Activated T-cell treated with anti-CD3 and anti-CD28 coated beads for 4 hours (primary cell): ENCODE measurements at places on chromosomes 1 and 21.

GRCh38 chr1:116168277-116169032, 57.3 kb downstream of the MAB21L3 start:
- peak; percentile 79 for DNase-seq

GRCh38 chr1:30744060-30744756, 13.4 kb downstream of the LAPTM5 start:
- DNase-seq: no peak

DNA sequence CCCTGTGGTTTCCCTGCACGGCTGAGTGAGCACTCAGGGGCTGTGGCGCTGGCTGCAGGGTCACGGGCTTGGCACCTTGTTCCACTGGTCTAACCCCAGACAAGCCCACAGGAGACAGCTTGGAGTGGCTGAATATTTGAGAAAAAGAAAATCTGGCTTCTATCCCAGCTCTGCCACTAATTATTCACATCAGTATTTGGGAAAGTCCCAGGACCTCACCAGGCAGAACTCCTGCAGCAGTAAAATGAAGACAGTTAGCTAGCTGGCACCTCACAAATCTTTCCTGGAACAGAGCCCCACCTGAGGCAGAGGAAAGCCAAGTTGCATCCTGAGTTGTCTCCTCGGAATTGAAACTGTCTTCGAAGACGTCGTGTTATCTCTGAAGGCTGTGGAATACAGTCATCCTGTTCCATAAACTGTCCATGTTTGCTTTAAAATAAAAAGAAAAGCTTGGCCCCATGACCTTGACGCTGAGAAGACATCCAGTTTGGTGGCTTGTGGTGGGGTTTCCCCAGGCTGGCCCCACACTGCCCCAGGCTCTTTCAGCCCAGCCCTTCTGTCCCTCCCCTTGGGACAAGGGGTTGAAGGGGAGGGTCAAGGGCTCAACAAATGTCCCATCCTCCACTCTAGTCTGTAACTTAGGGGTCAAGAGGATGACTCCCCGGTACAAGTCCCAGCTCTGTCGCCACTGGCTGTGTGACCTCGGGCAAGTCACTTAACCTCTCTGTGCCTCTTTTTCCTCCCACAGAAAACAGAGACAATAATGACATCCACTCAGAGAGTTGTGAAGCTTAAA, 93.8 kb upstream of the TMPRSS2 start:
- no peak for DNase-seq

- DNase-seq: no peak
Observed at GRCh38 chr21:25953659-25954058, 216.9 kb downstream of the APP start.

DNA sequence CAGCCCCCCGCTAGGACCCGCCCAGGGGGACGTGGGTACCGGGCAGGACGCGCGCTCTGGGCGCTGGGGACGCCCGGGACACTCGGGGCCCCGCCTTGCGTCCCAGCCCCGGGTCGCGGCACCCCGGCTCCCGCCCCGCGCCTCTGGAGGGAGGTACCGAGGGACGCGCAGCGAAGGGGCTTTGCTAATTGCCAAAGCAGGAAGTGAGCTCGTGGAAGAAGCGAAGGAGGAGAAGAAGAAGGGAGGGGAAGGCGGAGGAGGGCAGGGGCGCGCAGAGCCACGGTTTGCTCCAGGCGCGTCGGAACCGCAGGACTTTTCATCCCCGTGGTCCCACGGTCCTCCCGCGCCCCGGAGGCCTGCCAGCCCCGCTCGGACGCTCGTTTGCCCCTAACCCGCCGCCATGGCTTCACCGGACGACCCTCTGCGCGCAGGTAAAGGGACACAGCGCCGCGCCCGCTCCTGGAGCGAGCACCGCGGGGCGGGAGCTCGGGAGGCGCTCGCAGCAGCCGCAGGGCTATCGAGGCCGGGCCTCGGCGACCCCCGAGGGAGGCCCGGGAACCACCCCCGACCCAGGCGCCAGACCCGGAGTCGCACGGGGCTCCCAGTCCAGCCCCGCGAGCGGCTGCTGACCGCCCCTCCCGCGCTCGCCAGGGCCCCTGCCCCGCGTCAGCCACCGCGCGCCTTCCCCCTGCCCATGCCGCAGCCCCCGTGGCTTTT, 1.3 kb downstream of the EDARADD start:
- DNase-seq: peak; percentile 19

DNA sequence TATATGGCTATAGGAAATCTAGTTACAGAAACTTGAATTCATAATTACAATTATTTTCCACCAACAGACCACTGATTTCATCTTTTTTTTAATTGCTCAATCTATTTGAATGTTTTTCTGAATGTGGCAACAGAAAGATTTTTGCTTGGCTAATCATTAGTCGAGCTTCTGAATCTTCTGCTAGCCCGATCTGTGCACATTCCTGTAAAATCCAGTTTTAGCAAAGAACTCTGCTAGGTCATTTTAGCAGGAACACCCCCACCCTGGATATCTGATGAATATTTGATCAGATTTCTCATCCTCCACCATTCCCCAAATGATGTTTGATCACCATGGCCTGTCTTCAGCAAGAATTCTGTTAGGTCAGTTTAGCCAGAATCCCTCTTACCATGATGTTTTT, 176.3 kb downstream of the LEPR start:
- DNase-seq: no peak

- no peak for DNase-seq
Observed at GRCh38 chr1:209862391-209863356, 34.9 kb downstream of the UTP25 start.

DNA sequence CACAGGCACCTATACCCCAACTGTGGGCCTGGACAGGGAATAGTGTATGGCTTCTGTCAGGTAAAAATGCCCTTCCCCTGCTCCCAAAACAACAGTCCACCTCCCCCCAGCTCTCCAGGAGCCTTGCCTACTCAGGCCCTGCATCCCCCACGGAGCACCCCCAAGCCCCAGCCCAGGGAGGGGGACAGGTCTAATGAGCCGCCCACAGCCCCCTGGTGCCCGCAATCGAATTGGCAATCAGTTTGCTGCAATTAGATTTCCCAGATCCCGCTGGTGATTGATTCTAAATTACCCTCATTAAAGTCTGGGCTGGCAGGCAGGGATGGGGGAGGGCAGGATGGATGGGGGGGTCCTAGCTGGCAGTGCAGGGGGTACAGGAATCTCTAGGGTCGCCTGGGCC, 8.1 kb downstream of the SDC3 start:
- no peak for DNase-seq

GRCh38 chr1:159860456-159860855, 2.0 kb downstream of the VSIG8 start:
- DNase-seq: no peak

DNA sequence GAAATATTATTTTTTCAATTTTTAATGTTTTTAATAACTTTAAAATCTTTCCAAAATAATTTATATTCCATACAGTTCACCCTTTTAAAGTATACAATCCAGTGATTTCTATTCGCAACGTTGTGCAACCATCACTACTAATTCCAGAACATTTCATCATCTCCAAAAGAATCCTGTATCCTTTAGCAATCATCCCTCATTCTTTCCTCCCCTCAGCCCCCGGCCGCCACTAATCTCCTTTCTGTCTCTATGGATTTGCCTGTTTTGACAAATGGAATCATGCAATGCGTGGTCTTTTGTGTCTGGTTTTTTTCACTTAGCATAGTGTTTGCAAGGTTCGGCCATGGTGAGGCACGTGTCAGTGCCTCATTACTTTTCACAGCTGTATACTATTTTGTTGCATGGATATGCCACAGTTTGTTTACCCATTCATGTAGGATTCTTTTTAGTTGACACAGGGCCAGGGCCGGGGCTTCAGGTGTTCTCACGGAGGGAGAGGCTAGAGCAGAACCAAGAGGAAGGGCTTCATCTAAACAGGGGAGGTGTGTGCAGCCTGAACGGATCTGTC, 40.6 kb upstream of the ZBTB40 start:
- no peak for DNase-seq

- no peak for DNase-seq
Observed at GRCh38 chr1:29414086-29414485, 177.8 kb downstream of the PTPRU start.

DNA sequence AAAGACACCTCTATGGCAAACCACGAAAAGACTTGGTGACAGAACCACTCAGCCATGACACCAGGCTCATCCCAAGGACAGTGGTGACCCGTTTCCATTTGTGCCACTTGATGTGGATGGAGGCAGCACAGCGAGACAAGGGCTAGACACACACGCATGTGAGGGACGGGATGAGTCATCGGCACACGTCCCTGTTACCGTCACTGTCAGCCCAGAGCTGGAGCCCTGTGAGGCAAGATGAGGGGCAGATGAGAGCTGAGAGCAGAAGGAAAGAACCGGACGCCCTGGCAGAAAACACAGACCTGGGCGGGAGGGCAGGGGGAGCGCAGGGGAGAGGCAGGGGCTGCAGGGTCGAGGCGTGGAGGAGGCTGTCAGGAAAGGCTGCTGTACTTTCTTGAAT, 57.8 kb downstream of the SIK1 start:
- DNase-seq: no peak

- DNase-seq: peak; percentile 51
Observed at GRCh38 chr1:221712776-221713431, 29.0 kb downstream of the DUSP10 start.

- no peak for DNase-seq
Observed at GRCh38 chr1:219772265-219773036, 155.9 kb downstream of the SLC30A10 start.

- DNase-seq: peak; percentile 11
Observed at GRCh38 chr1:28640766-28641165, 2.1 kb downstream of the TAF12 start.

DNA sequence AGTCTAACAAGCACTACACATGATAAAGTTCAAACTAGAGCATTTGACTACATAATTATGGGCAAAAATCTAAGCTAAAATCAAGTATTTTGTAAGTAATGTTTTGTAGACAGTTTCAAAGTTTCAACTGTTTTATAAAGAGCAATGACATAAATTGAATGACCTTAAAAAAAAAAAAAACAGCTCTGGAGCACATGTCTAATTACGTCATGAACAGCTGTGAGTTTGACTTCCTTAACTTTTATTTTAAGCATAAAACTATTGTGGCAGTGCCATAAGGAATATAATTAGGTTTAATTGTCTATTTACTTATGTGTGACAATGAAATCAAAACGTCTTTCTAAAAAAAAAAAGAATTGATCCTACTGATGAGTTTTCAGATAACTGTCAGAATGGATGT, 272.5 kb upstream of the LRRC7 start:
- no peak for DNase-seq

DNA sequence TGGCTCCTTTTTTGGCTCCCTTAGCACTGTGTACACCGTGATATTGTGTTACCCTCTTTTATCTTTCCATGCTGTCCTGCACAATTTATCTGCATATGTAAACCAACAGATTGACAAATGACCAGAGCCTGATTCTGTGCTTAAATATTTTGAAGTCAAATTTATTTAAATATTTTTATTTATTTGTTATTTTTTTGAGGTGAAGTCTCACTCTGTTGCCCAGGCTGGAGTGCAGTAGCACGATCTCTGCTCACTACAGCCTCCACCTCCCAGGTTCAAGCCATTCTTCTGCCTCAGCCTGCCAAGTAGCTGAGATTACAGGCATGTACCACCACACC, 12.8 kb downstream of the PMF1 start:
- no peak for DNase-seq

- no peak for DNase-seq
Observed at GRCh38 chr1:169090900-169091311, 15.6 kb upstream of the ATP1B1 start.

DNA sequence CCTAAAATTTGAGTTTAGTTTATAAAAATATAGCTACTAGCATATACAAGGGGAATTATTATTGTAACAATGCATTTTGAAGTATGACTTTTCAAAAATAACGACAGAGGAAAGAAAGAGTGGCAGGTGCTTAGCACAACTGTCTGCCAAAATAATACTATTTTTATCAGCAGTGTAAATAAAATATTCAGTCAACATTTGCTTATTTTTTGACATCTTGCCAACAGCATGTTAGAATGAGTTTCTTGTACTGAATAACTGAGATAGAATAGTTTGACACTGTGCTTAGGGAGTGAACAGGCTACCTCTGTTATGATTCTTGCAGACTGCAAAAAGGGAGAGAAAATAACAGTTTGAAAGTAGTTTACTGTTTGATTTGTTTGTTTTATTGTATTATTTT, 909.8 kb downstream of the BRINP3 start:
- DNase-seq: no peak

DNA sequence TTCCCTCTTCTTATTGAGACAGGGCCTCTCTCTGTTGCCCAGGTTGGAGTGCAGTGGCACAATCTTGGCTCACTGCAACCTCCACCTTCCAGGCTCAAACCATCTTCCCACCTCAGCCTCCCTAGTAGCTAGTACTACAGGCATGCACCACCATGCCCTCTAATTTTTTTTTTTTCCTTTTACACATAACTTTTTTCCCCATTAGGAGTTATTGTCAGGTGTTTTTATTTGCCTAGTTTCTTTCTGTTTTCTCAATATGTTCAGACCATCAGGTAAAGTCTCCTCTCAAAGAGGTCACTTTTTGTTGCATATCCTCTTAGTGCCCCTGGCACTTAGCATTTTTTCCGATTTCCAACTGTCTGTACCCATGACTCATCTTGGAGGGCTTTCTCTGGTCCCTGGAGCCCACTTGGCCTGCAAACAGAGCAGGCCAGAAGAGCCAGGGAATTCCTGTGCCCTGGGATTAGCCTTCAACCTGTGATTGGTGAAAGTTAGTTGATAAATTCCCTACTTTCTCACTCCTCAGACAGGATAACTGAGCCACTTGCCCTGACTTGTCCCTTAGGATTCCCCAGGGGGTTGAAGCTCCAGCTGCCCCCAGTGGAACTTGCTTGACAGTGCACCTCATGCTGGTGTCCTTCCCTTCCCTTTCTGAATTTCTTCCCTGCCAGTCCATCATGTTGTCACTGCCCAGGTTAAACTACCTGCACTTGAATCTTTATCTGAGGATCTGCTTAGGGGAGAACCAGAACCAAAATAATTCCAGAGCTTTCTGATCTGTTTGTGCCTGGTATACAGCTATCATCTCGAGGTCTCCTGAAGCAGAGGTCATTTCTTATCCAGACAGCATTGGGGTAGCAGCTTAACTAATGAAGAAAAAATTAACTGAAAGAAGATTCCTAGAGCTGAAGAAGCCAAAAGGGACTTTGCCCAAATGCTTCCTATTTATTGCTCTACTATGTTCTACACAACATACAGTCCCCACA, 2.4 kb downstream of the NTPCR start:
- no peak for DNase-seq
